ENCODE measurements at places on chromosomes 6 and 20. TPM values are rescaled to one million over a fixed set of nuclear protein-coding genes. Genes with fewer than 3 reads are reported as not detected.

DNA sequence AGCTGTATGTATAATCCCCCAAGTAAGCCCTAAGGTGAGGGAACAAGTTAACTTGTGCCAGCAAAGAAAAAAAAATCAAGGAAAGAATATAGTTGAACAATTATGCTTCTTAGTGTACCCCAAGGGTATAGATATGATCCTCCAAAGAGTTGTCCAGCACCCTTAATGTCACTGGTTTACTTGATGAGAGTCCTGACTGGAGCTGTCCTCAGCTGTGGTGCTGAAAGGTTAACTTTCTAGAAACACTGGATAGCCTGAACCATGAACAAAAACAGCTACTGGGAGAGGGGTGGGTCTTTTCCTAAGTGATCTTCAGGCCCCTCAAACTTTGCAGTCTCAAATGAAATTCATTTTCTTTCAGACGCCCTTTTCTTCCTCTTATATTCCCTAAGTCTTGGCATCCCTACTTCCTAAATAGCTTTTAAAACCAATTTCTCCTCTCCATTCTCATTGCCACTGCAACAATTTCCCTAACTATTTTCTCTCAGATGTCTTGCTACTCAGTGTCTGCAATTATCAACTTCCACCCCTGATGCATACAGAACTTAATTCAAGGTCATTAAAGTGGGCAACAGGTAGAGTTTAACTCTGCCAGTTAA lies 83.5 kb upstream of the PROKR2 start:
- H3K27me3 ChIP-seq: 0 out of 2 replicates have a peak, but pooled peaks cover 2% of the 10 kb centered on the region
- H3K36me3 ChIP-seq: no peaks in the 10 kb centered on the region
- H3K27ac ChIP-seq: no peak overlapping the region
- H3K4me3 ChIP-seq: no peak overlapping the region
- DNase-seq: no peak

DNA sequence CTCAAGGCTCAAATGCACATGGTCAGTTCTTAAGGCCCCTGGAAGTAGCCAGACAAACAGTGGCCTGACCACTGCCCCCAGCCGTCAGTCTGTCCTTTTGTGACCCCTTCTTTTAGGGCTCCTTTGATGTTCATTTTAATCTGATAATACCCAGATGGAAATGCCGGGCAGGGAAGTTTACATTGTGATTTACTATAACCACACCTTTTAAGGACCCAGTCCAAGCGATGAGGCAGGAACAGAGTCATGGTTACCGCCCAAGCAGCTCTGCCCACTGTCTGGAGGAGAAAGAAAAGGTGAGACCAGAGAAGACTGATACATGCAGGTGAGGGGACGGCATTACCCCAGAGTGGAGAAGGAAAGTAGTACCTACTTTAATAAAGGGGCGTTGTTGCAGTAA lies 110.6 kb downstream of the PLEKHG1 start:
- 0 out of 2 replicates have a peak, but pooled peaks cover 6% of the 10 kb centered on the region for H3K27me3 ChIP-seq
- no peak for DNase-seq
- no peaks in the 10 kb centered on the region for H3K36me3 ChIP-seq
- H3K27ac ChIP-seq: no peak overlapping the region

GRCh38 chr6:44921798-44922197 lies 406.3 kb upstream of the RUNX2 start:
- no peak overlapping the region for H3K4me3 ChIP-seq
- DNase-seq: no peak

- peaks cover 84% of the 10 kb centered on the region for H3K36me3 ChIP-seq
- no peak for DNase-seq
- H3K27ac ChIP-seq: no peak overlapping the region
- no peak overlapping the region for H3K4me3 ChIP-seq
Measured at GRCh38 chr20:34538671-34539123, 19.8 kb upstream of the MAP1LC3A start.

DNA sequence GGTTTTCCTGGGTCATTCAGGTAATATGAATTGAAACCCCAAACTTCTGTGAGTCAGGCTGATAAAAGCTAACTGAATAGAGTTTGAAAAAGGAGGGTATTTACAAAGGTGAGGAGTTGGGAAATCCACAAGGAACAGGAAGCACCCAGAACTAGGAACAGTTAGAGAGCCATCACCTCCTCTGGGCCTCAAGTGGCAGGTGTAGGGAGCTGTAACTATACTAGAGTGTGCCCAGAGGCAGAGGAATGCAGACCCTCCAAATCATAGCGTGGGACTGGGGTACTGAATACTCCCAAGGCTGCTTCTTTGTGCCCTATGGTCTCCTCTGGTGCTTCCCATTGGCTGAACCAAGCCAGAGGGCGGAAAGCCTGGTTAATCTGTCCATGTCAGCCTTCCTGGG lies 18.3 kb downstream of the TRIM38 start:
- no peak overlapping the region for H3K27ac ChIP-seq
- H3K27me3 ChIP-seq: no peaks in the 10 kb centered on the region
- H3K4me1 ChIP-seq: no peaks in the 10 kb centered on the region
- DNase-seq: no peak

- H3K27me3 ChIP-seq: no peaks in the 10 kb centered on the region
- H3K4me1 ChIP-seq: peaks cover 7% of the 10 kb centered on the region
- no peak for DNase-seq
Measured at GRCh38 chr6:100311707-100312251, 152.9 kb downstream of the SIM1 start.

- H3K27ac ChIP-seq: no peak overlapping the region
- no peaks in the 10 kb centered on the region for H3K36me3 ChIP-seq
- peaks cover 27% of the 10 kb centered on the region for H3K27me3 ChIP-seq
- no peaks in the 10 kb centered on the region for H3K4me1 ChIP-seq
- H3K4me3 ChIP-seq: no peak overlapping the region
Measured at GRCh38 chr20:59608871-59609270, 4.5 kb downstream of the PHACTR3 start.

GRCh38 chr20:46477640-46478039 lies 35.7 kb downstream of the ZNF334 start:
- no peak overlapping the region for H3K4me3 ChIP-seq
- DNase-seq: no peak
- no peaks in the 10 kb centered on the region for H3K36me3 ChIP-seq
- no peaks in the 10 kb centered on the region for H3K4me1 ChIP-seq
- H3K27ac ChIP-seq: no peak overlapping the region
- H3K27me3 ChIP-seq: peaks cover 11% of the 10 kb centered on the region

DNA sequence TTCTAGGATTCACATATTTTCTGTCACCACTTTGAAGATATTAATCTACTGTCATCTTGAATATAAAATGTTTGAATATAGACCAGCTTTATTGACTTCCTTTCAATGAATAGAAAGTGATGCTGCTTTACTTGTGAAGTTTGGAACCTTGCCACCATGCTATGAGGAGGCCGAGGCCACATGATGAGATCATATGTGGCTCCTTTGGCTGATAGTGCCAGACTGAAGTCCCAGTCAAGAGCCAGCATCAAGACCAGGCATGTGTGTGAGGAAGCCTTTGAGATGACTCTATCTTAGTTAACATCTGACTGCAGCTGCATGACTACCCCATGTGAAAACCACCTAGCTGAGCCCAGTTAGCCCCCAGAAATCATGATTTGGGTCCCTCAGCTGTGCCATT lies 169.5 kb downstream of the OTOR start:
- peaks cover 10% of the 10 kb centered on the region for H3K4me1 ChIP-seq
- H3K27ac ChIP-seq: no peak overlapping the region
- DNase-seq: no peak
- H3K4me3 ChIP-seq: no peak overlapping the region
- H3K36me3 ChIP-seq: no peaks in the 10 kb centered on the region

GRCh38 chr20:20782231-20782630 lies 69.8 kb upstream of the RALGAPA2 start:
- H3K4me3 ChIP-seq: no peak overlapping the region
- H3K4me1 ChIP-seq: no peaks in the 10 kb centered on the region
- H3K27me3 ChIP-seq: no peaks in the 10 kb centered on the region
- no peak for DNase-seq
- no peaks in the 10 kb centered on the region for H3K36me3 ChIP-seq

GRCh38 chr20:33169176-33169794 lies 1.3 kb downstream of the BPIFA2 start:
- peaks cover 7% of the 10 kb centered on the region for H3K27me3 ChIP-seq
- no peaks in the 10 kb centered on the region for H3K4me1 ChIP-seq
- no peaks in the 10 kb centered on the region for H3K36me3 ChIP-seq
- H3K27ac ChIP-seq: no peak overlapping the region
- no peak for DNase-seq
- H3K4me3 ChIP-seq: no peak overlapping the region

- H3K36me3 ChIP-seq: no peaks in the 10 kb centered on the region
- no peaks in the 10 kb centered on the region for H3K4me1 ChIP-seq
- no peak for DNase-seq
Measured at GRCh38 chr6:100968949-100969348, 87.8 kb upstream of the ASCC3 start.

- no peak overlapping the region for H3K27ac ChIP-seq
- H3K36me3 ChIP-seq: no peaks in the 10 kb centered on the region
- no peak for DNase-seq
Measured at GRCh38 chr20:55685425-55685824, 319.9 kb downstream of the CBLN4 start.

DNA sequence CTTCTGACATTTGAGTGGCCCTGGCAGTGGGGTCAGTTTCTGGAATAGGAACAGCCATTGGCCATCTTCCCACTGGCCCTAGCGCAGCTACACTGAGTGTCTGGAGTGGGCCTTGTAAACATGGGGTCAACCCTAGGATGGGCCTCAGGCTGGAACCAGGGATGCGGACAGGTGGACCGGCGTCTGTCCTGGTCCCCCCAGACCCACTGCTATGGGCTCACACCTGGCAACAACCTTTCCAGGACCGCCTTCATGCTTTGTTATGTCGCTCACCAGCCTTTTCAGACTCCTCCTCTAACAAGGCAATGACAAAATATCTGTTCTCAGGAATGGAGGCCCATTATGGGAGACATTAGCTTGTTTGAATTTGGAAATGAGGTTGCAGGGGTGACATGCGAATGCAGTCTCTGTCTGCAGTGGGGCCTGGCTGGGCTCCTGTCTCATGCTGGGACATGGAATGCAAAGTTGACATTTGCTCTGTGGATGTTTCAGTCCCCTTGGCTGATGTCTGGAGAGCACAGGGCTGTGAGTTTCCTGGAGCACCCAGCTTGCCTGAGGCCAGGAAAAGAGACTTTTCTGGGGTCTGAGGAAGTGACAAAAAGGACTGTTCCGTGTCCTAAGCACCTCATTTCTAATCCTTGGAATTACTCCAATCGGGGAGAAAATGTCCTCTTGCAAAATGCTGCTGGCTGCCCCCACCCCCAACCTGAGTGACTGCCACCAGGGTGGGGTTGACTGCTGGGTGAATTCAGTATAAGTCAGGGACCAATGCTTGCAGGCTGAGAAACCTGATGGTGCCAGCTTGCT lies 98.7 kb upstream of the PMEPA1 start:
- no peaks in the 10 kb centered on the region for H3K36me3 ChIP-seq
- no peaks in the 10 kb centered on the region for H3K4me1 ChIP-seq
- 0 out of 2 replicates have a peak, but pooled peaks cover 2% of the 10 kb centered on the region for H3K27me3 ChIP-seq
- no peak for DNase-seq

DNA sequence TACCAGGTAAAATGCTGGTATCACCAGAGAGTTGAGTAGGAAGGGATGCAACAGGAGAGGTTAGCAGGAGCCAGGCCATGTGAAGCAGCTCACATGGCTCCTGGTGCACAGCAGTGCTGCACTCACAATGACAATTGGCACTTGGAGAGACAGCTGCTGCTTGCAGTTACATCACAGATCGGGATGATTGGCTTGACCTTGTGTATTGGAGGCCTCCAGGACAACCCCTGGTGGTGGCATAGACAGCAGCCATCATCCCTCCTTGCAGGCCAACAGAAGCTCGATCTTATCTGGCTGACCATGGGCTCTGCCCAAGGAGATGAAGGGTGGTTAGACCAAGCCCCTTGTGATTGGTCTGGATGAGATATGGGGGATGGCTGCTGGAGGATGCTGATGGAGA lies 73.0 kb downstream of the EYA2 start:
- H3K27ac ChIP-seq: no peak overlapping the region
- no peak for DNase-seq
- H3K4me1 ChIP-seq: no peaks in the 10 kb centered on the region
- 0 out of 2 replicates have a peak, but pooled peaks cover 2% of the 10 kb centered on the region for H3K27me3 ChIP-seq

- H3K4me1 ChIP-seq: peaks cover 10% of the 10 kb centered on the region
- DNase-seq: no peak
- H3K27me3 ChIP-seq: no peaks in the 10 kb centered on the region
- no peak overlapping the region for H3K27ac ChIP-seq
- H3K36me3 ChIP-seq: peaks cover 14% of the 10 kb centered on the region
- no peak overlapping the region for H3K4me3 ChIP-seq
Measured at GRCh38 chr6:33431880-33432541, 12.1 kb downstream of the SYNGAP1 start.

DNA sequence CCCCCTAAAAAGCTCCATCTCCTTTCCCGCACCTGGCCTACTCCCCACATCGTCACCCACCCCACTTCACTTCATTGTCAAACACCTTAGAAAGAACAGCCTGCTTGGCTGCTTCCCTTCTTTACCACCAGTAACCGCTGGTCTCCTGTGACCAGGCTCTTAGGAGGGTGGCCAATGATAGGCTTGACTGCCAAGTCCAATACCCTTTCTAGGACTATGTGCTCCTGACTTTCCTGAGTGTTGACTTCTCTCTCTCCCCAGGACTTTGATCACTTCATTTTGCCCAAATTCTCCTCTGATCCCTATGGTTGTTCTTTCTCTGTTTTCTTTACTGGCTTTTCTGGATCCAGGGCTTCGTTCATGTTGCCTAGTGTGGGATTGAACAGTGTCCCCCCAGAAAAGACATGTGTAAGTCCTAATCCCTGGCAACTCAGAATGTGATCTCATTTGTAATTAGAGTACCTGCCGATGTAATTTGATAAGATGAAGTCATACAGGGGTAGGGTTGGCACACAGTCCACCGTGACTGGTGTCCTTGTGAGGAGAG lies 254.0 kb downstream of the GMDS start:
- no peak overlapping the region for H3K27ac ChIP-seq
- DNase-seq: no peak
- H3K4me3 ChIP-seq: no peak overlapping the region
- H3K36me3 ChIP-seq: no peaks in the 10 kb centered on the region
- peaks cover 25% of the 10 kb centered on the region for H3K4me1 ChIP-seq

GRCh38 chr6:11703725-11704124 lies 74.9 kb downstream of the ADTRP start:
- 0 out of 2 replicates have a peak, but pooled peaks cover 4% of the 10 kb centered on the region for H3K36me3 ChIP-seq
- H3K27ac ChIP-seq: no peak overlapping the region
- no peak for DNase-seq
- no peak overlapping the region for H3K4me3 ChIP-seq

DNA sequence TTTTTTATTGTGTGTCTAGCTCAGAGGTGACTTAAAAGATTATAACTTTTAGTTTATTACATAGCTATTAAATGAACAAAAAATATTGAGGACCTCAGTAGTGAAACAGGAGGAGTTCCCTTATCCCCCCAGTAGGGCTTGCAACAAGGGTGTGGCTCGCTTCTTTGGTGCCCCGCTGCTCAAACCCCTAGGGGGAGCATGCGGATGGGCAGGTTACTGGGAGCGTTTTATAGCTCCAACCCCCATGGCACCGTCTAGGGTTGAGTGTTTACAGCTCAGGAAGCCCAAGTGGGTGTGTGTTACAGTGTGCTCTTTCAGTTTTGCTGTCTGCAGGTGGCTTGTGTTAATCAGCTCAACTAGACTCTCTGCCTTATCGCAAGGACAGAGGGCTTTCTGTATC lies 1513.7 kb downstream of the GRIK2 start:
- H3K36me3 ChIP-seq: no peaks in the 10 kb centered on the region
- H3K4me3 ChIP-seq: no peak overlapping the region
- no peaks in the 10 kb centered on the region for H3K27me3 ChIP-seq
- H3K4me1 ChIP-seq: no peaks in the 10 kb centered on the region

The FAM162B gene
- total RNA-seq: not detected

The GSTA3 gene
- total RNA-seq: not detected

The CD40 gene
- total RNA-seq: 0.05 TPM

The KIF13A gene
- 31.5 TPM for total RNA-seq

The NOX3 gene
- total RNA-seq: not detected

The TFB1M gene
- 48.9 TPM for total RNA-seq

The RNF182 gene
- total RNA-seq: 7.2 TPM

The COX7A2 gene
- 405 TPM for total RNA-seq

The NFATC2 gene
- not detected for total RNA-seq

The ENPP4 gene
- 12.6 TPM for total RNA-seq
